ENCODE measurements at places on chromosomes 1 and 21. TPM values are rescaled to one million over a fixed set of nuclear protein-coding genes. Genes with fewer than 3 reads are reported as not detected.

DNA sequence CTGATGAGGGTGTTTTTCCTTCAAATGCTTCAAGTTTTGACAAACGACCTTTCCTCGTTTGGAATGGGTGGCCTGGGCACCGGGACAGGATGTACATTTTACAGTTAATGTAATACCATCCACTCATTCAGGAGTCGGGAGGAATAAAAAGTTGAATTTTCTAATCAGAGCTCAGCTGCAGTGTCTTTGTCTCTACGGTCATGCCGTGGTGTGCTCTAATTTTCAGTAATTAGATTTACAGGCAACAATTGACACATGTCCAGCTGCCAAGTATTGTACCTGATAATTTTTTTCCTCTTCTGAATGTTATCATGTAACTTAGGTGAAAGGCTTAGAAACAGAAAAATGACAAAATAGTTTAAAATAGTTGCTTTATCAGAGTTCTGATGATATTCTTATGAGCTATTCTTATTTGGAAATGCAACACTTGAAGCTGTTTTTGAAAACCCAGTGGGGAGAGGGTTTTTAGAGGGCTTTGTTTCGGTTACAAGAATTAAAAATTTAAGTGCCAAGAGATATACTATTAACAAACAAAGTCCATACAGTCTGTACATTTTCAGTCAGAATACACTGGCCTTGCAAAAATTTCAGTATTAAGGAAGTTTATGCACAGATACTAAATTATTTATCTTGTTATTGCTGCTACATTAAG, 1.0 kb downstream of the CDKN2C start:
- no peaks in the 10 kb centered on the region for H3K36me3 ChIP-seq
- peak overlapping the region; percentile 77 for H3K4me3 ChIP-seq
- peaks cover 4% of the 10 kb centered on the region for H3K4me1 ChIP-seq

DNA sequence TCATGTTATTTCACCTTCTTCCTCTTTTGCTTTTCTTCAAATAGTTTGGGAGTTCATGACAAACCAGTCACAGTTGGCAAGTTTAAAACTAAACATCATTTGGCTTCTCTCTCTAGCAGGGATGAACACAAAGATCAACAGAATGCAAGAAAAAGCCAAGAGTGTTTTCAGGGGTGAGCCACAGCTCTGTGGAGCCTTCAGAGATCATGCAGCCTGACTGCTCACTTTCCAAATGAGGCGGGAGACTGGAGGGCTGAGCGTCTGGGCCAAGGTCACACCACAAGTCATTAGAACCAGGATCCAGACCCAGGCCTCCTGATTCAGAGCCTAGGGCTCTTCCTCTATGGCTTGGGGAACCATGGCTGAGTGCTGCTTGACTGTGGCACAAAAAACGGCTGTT, 2.7 kb downstream of the DPT start:
- no peaks in the 10 kb centered on the region for H3K36me3 ChIP-seq
- DNase-seq = peak; percentile 45
- no peaks in the 10 kb centered on the region for H3K27me3 ChIP-seq
- peaks cover 13% of the 10 kb centered on the region for H3K4me1 ChIP-seq

Gene OPRD1
- not detected for total RNA-seq

DNA sequence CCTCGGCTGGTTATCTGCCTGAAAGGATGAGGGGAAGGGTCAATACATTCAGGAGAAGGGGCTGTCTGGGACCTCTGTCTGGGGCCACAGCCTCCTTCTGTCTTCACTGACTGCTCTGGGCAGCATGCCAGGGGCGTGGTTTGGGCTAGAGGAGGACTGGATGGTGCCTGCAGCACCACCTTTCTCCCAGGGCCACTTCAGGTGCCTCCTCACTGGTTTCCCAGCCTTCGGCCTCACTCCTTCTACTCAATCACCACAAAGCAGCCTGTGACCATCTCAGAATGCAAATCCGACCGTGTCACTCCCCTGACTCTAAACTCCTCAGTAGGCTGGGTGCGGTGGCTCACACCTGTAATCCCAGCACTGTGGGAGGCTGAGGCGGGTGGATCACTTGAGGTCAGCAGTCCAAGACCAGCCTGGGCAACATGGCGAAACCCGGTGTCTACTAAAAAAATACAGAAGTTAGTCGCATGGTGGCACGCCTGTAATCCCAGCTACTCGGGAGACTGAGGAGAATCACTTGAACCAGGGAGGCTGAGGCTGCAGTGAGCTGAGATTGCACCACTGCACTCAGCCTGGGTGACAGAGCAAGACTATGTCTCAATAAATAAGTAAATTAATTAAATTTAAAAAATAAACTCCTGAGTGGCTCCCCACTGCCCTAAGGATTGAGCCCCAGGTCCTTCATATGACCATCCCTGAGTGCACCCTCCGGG, 50.1 kb upstream of the ECE1 start:
- H3K27me3 ChIP-seq = no peaks in the 10 kb centered on the region
- H3K36me3 ChIP-seq = no peaks in the 10 kb centered on the region
- H3K4me3 ChIP-seq = no peak overlapping the region
- peaks cover 49% of the 10 kb centered on the region for H3K4me1 ChIP-seq
- peak overlapping the region; percentile 92 for H3K27ac ChIP-seq
- peak; percentile 78 for DNase-seq

Gene SLAMF7
- 0.46 TPM for total RNA-seq

Gene INKA2
- 13.1 TPM for total RNA-seq

GRCh38 chr21:37176716-37177115, 90.4 kb downstream of the VPS26C start:
- H3K4me3 ChIP-seq = no peak overlapping the region

DNA sequence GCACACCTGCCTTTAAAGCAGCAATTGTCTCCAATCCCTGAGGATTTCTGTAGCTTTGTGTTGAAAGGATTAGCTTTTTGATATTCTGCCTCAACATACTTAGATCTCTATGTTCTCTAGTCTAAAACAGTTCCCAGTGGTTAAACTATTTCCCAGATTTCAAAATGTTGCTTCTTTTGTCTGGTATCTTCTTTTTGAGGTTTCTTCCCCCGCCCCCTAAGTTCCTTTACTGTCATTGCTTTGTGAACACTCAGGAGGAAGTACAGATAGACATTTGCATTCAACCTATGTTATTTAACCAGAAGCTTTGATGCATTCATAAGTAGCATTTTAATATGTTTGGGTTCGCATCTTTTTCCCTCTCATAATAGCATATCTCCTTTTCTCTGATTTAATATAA, 33.5 kb downstream of the CYYR1 start:
- H3K4me1 ChIP-seq = no peaks in the 10 kb centered on the region
- H3K27ac ChIP-seq = no peak overlapping the region
- no peak overlapping the region for H3K4me3 ChIP-seq
- H3K27me3 ChIP-seq = no peaks in the 10 kb centered on the region

Gene MTX1
- total RNA-seq = 18.5 TPM

- no peak for DNase-seq
- no peaks in the 10 kb centered on the region for H3K36me3 ChIP-seq
- H3K27me3 ChIP-seq = no peaks in the 10 kb centered on the region
These were observed 228.3 kb upstream of the DEPDC1 start for GRCh38 chr1:68725001-68725752.

GRCh38 chr1:65289449-65289848, 19.9 kb upstream of the DNAJC6 start:
- DNase-seq = no peak
- H3K27me3 ChIP-seq = no peaks in the 10 kb centered on the region
- H3K4me1 ChIP-seq = no peaks in the 10 kb centered on the region
- no peak overlapping the region for H3K4me3 ChIP-seq
- H3K36me3 ChIP-seq = no peaks in the 10 kb centered on the region

Gene HHIPL2
- total RNA-seq = not detected

Gene GJA9
- not detected for total RNA-seq

- no peak overlapping the region for H3K27ac ChIP-seq
- no peaks in the 10 kb centered on the region for H3K27me3 ChIP-seq
- peaks cover 1% of the 10 kb centered on the region for H3K4me1 ChIP-seq
- H3K36me3 ChIP-seq = no peaks in the 10 kb centered on the region
- DNase-seq = no peak
- H3K4me3 ChIP-seq = no peak overlapping the region
These were observed 37.3 kb downstream of the VANGL2 start for GRCh38 chr1:160437432-160438316.

DNA sequence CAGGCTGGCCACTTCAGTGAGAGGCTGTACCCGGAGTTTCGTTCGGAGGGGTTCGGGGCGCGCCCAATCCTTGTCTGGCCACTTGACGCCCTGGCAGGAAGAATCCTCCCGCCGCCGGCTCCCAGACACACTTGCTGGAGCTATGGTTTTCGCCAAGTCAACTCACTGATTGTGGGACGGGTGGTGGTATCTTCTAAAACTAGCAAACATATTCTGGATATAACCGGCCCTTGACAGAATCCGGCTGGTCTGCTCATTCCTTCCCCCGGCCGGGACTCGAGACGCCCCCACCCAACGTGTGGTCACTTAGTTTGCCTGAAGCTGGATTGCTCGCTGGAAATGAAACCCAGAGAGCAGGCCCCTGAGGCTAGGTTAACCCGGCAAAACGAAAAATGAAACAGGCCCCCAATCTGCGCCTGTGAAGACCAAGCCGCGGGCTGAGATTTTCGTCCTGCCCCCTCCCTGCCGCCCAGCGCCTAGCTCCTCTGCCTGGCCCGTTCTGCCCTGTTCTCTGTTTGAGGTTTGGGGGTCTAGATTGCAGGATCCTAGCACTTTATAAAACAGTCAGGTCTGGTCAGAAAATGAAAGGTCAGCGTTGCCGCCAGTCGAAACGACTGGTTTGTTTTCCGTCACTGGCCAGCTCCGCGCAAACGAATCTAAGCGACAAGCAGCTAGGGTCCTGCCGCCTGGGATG, 4.6 kb downstream of the GFI1 start:
- H3K4me1 ChIP-seq = peaks cover 24% of the 10 kb centered on the region
- no peak for DNase-seq
- no peaks in the 10 kb centered on the region for H3K27me3 ChIP-seq
- H3K36me3 ChIP-seq = no peaks in the 10 kb centered on the region
- no peak overlapping the region for H3K27ac ChIP-seq

- no peak overlapping the region for H3K27ac ChIP-seq
- DNase-seq = no peak
- H3K4me3 ChIP-seq = no peak overlapping the region
- H3K27me3 ChIP-seq = no peaks in the 10 kb centered on the region
- H3K36me3 ChIP-seq = no peaks in the 10 kb centered on the region
These were observed 5.4 kb downstream of the EPHA2 start for GRCh38 chr1:16150508-16150907.

- no peaks in the 10 kb centered on the region for H3K4me1 ChIP-seq
- H3K4me3 ChIP-seq = no peak overlapping the region
- H3K27me3 ChIP-seq = no peaks in the 10 kb centered on the region
- DNase-seq = no peak
- no peak overlapping the region for H3K27ac ChIP-seq
- no peaks in the 10 kb centered on the region for H3K36me3 ChIP-seq
These were observed 7.4 kb upstream of the TLR5 start for GRCh38 chr1:223150443-223150842.

Gene SRSF10
- 95.3 TPM for total RNA-seq

GRCh38 chr1:40153073-40153770, 8.0 kb upstream of the RLF start:
- no peak for DNase-seq
- H3K27me3 ChIP-seq = no peaks in the 10 kb centered on the region
- no peak overlapping the region for H3K27ac ChIP-seq
- no peak overlapping the region for H3K4me3 ChIP-seq
- H3K4me1 ChIP-seq = no peaks in the 10 kb centered on the region

DNA sequence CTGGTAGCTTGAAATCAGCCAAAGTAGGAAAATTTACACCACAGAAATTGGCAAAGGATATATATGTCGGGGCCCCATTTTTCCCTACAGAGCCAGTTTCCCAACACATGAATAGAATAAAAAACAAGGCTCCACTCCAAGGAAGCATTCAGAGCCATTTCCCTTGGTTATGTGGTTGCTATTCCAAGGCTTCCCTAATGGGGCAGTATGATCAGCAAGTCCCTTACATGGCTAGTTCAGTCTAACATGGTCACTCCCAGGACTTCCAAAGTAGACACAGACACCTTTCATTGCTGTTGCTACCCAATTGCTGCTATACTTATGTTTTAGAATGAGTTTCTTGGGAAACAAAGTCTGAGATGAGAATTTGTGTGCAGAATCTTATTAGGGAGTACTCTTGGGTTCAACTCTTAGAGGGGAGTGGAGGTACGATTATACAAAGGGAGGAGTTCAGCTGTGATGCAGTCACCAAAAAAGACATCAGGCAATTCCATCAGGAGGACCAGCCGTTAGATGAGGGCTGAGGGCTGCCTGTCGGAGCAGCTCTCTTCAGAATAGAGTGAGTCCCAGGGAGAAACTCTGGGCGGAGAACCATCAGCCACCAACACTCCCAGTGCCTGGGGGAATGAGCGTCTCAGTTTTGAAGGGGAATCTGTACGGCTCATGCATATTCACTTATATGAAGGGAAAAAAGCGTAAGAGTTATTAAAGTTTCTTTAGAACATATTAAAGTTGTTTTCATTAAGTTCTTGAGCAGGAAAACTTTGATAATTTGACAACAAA, 92.9 kb downstream of the C21orf91 start:
- H3K36me3 ChIP-seq = no peaks in the 10 kb centered on the region
- H3K27me3 ChIP-seq = no peaks in the 10 kb centered on the region
- H3K4me3 ChIP-seq = no peak overlapping the region
- DNase-seq = no peak
- H3K4me1 ChIP-seq = no peaks in the 10 kb centered on the region

- no peaks in the 10 kb centered on the region for H3K27me3 ChIP-seq
- H3K27ac ChIP-seq = no peak overlapping the region
- no peak for DNase-seq
- no peaks in the 10 kb centered on the region for H3K36me3 ChIP-seq
- peaks cover 4% of the 10 kb centered on the region for H3K4me1 ChIP-seq
- H3K4me3 ChIP-seq = no peak overlapping the region
These were observed 16.9 kb downstream of the CAP1 start for GRCh38 chr1:40057310-40058030.

DNA sequence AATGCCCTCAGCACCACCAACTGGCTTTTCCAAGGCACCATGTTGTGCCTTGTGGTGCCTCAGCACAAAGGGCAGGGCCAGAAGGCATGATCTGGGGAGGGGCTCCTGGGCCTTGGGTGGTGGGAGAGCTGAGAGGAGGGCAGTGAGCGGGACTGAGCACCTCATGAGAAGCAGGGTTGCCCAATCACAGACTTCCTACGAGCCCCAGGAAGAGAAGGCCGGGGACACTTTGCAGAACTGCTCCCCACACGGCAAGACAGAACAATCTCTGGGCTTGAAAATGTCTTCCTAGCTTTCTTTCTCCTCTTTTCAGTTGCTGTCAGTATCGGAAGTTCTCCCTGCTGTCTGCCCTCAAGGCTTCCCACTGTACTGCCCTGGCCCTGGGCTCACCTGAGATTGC, 6.8 kb downstream of the KCNJ10 start:
- H3K36me3 ChIP-seq = no peaks in the 10 kb centered on the region
- H3K4me1 ChIP-seq = no peaks in the 10 kb centered on the region

GRCh38 chr1:56289260-56289659, 290.1 kb downstream of the PLPP3 start:
- no peaks in the 10 kb centered on the region for H3K36me3 ChIP-seq
- H3K27me3 ChIP-seq = no peaks in the 10 kb centered on the region
- DNase-seq = no peak
- peaks cover 2% of the 10 kb centered on the region for H3K4me1 ChIP-seq

GRCh38 chr1:217188280-217189237, 442.3 kb downstream of the GPATCH2 start:
- no peak overlapping the region for H3K27ac ChIP-seq
- no peaks in the 10 kb centered on the region for H3K36me3 ChIP-seq
- H3K4me3 ChIP-seq = no peak overlapping the region

Data from ovary (tissue), 10 donors.